OCI-LY7 (cell line): ENCODE measurements at places on chromosomes 7 and 10.

DNA sequence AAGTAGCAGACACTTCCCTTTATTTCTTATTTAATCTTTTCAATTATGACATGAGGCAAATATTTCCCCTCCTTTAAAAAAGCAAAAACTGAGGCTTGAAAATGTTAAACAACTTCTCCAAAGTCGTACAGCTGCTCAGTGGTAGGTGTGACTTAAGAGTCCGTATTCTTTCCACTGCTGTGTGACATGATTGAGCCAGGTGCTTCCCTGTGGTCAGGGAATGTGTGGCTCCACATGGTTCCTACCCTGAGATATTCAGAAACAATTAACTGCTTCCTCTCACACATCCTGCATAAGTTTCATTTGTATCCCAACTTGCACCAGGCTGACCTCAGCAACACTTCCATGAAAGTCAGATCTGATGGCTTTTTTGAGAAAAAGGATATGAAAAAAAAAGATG is 13.6 kb downstream of the OPALIN start:
- DNase-seq, result no peak

- no peak for DNase-seq
Observed at GRCh38 chr7:25320791-25321190, 92.5 kb upstream of the NPVF start.

- DNase-seq, result no peak
Observed at GRCh38 chr7:80403686-80404241, 108.1 kb downstream of the GNAT3 start.

GRCh38 chr10:2222631-2223030 is 485.3 kb upstream of the ADARB2 start:
- DNase-seq, result no peak

GRCh38 chr10:93921338-93921737 is 27.6 kb downstream of the SLC35G1 start:
- peak; percentile 47 for DNase-seq

DNA sequence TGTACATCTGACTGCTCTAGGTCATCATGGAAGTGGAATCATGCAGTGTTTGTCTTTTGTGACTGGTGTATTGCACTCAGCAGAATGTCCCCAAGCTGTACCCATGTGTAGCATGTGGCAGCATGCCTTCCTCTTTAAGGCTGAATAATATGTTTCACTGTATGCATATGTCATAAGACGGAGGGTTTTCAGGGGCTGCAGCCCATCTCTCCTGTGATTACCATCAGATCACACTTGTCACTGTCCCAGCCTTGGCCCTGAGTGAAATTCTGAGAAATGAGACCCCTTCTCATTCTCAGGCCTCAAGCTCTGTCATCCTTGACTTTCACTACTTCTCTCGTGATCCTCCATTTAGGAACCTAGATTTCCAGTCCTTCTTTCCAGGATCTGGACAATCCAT is 50.0 kb downstream of the CPXM2 start:
- DNase-seq, result no peak

- DNase-seq, result no peak
Observed at GRCh38 chr10:91415816-91416215, 5.7 kb downstream of the HECTD2 start.

GRCh38 chr7:38492010-38492409 is 139.2 kb downstream of the AMPH start:
- DNase-seq, result no peak

GRCh38 chr7:40796723-40797122 is 661.9 kb downstream of the SUGCT start:
- no peak for DNase-seq

GRCh38 chr7:117157241-117158209 is 165.3 kb downstream of the WNT2 start:
- no peak for DNase-seq

- DNase-seq, result no peak
Observed at GRCh38 chr10:48195803-48196202, 78.7 kb downstream of the FRMPD2 start.

- DNase-seq, result no peak
Observed at GRCh38 chr7:98234429-98235147, 17.4 kb downstream of the TECPR1 start.

- no peak for DNase-seq
Observed at GRCh38 chr7:134899729-134900128, 86.6 kb upstream of the AGBL3 start.

GRCh38 chr7:87234949-87235348 is 15.4 kb upstream of the TMEM243 start:
- no peak for DNase-seq

GRCh38 chr7:6271694-6272440 is 557 bp downstream of the CYTH3 start:
- DNase-seq, result peak; percentile 36

GRCh38 chr7:17405786-17406185 is 107.3 kb downstream of the AHR start:
- DNase-seq, result no peak

DNA sequence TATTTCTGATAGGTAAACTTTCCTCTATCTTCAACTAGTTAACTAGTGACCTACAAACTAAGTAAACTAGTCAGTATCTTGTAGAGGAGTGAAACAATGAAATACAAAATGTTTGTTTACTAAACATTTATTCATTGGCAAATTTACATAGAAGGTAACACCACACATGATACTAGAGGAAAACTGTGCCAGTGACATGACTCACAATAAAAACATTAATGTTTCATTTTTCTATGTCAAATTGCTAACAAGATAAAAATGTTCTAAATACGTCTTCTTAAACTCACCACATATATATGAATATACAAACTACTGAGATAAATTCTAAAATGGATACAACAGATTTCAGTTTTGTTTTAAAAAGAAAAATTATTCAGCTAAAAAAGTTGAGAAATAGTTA is 471.3 kb downstream of the PARD3 start:
- no peak for DNase-seq

- no peak for DNase-seq
Observed at GRCh38 chr10:29120216-29120615, 168.7 kb upstream of the LYZL1 start.

- no peak for DNase-seq
Observed at GRCh38 chr10:131010965-131011575, 300.5 kb downstream of the TCERG1L start.

- DNase-seq, result no peak
Observed at GRCh38 chr10:48575901-48576300, 29.0 kb downstream of the ARHGAP22 start.

DNA sequence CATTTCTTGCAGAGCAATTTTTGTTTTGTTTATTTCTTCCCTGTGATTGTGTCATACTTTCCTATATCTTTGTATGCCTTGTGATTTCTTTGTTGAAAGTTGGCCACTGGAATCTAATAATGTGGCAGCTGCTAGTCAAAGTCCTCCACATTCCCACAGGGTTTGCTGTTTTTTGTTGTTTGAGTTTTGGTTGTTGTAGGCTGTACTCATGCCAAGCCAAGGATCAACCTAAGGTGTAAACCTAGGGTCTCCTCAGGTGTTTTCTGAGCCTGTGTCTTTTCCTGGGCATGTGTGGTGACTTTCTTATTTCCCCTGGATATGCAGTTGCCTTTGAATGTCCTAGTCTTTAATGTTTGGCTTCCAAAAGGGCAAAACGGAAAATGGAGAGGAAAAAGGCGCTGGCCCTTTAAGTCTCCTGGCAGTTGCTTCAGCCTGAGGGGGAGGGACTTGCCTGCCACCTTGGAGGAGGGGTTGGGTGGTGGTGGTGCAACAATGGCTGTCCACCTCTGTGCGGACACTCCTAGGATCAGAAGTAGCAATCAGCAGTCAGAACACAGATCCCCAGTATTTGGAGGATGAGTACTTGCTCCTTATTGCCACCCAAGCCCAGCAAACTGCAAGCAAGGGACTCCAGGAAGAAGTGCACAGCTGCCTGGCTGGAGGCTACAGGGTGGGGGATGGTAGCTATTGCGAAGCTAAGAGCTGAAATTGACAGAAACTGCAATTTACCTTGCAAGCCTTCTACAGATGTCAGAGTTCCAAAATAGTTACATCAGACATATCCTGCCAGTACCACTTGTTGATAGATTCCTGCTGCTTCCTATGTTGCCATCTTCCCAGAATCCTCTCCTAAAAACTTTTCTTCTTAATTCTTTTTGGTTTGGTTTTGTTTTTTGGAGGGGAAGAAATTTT is 5.6 kb upstream of the ZNF518A start:
- DNase-seq, result peak; percentile 64

GRCh38 chr7:44259547-44260457 is 59.0 kb downstream of the YKT6 start:
- DNase-seq, result no peak

- no peak for DNase-seq
Observed at GRCh38 chr10:122251459-122252255, 19.4 kb upstream of the BTBD16 start.

- DNase-seq, result no peak
Observed at GRCh38 chr7:12729112-12729511, 41.7 kb downstream of the ARL4A start.

DNA sequence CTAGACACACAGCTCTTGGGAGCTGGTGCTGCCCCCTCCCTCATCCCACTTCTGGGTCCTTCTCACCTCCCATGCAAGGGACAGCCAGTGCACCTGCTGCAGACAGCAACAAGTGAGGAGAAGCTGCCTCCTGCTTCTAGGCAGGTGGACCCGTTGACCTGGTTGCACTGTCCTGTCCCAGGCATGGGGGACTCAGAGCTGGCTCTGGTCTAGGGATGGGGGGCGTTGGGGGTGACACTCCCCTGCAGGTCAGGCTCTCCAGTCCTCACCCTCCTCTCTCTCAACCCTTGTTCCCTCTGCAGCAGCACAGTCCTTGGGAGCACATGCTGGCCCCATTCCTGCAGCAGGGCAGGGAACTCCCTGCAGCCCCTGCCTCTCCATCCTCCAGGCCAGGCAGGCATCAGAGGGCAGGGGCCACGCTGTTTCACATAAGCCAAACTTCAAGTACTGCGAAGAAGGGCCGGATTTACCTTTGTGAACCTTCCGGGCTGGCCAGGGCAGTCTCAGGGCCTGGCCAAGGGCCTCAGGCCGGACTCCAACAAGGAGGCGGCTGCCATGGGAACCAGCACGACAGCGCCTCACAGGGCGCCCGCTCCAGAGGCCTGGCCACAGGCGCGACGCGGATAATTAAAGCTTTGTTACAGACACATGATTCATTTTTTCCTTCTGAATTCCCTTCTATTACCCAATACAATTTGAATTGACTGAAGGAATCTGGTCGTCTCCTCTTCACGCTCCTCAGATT is 48.5 kb downstream of the RASGEF1A start:
- no peak for DNase-seq

- DNase-seq, result no peak
Observed at GRCh38 chr7:136887317-136887716, 18.9 kb downstream of the CHRM2 start.

DNA sequence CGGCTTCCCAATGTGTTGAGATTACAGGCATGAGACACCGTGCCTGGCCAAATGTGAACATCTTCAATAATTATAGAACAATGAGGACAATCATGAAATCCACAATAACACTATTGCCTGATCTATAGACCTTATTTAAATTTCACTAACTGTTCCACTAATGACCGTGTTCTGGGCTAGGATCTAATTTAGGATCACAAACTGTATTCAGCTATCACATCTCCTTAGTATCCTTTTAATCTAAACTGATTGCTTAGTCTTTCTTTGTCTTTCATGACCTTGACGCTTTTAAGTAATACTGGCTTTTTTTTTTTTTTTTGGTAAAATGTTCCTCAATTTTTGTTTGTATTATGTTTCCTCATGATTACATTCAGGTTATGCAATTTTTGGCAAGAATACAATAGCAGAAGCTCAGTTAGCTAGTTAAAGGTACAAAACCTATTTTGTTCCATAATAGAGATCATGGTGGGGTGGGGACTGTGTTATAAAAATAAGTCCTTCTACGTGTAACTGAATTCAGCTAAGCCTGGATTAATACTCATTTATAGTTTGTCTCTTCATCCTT is 158.4 kb downstream of the AOAH start:
- DNase-seq, result no peak

DNA sequence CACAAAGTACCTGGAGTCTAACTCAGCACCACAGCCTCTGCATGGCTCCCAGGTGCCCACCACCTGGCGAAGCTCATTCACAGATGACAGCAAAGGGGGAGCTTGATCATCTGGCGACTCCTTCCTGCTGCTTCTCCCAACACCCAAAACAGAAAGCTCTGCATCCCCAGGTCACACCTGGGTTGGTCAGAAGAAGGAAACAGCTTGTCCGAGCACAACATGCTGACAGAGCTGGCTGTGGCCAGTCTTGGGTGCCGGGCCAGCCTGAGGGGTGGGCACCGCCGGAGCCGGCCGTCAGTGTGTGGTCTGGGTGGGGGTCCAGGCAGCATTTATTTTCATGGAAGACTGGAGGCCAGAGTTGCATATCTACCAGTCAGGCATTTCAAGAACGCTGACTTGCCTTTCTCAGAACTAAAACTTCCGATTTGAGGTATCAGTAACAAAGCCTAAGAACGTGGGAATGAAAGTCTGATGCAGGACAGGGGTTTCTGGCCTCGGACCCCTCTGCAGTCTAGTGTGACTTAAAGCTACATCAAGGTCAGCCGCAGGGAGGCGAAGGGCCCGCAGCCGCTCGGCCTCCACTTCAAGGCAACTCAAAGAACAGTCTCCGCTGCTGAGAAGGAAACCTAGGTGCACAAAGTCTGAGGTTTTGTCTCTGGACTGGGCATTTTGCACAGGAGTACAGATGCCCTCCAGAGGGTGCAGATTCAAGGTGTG is 109.6 kb downstream of the CYTH3 start:
- no peak for DNase-seq

- DNase-seq, result no peak
Observed at GRCh38 chr7:28258240-28258639, 77.6 kb upstream of the JAZF1 start.

- no peak for DNase-seq
Observed at GRCh38 chr7:157625973-157626742, 289.4 kb downstream of the DNAJB6 start.

- no peak for DNase-seq
Observed at GRCh38 chr7:92699966-92700514, 109.8 kb upstream of the FAM133B start.

GRCh38 chr7:135361788-135362187 is 128.2 kb downstream of the STRA8 start:
- no peak for DNase-seq

DNA sequence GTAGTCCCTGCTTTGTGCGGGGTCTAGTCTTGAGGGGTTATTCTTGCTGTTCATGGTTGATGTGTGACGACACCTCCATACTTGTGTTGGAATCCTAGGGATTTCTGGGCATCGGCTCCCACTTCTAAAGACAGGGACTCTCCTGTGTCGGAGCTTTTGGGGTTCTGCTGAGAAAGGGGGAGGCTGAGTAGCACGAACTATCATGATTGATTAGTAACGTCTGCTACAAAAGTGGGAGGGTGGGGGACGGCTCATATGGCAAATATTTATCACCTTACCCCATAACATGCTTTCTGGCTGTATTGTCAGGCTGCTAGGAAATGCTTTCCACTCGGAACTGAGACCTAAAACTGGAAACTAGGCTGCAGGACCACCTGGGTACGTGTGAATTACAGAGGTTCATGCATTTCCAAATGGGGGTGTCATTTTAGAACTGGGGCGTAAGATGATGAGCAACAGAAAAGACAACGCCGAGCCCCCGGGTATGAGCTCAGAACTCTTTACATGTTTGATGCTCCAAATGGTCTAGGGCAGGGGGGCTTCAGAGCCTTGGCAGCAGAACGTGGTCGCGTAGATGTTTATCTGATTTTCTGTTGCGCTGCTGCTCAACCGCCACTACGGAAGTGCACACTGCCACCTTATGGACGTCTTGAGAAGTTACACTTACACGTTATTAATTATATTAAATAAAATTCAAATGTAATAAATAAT is 15.1 kb upstream of the NME8 start:
- DNase-seq, result peak; percentile 38

- DNase-seq, result no peak
Observed at GRCh38 chr10:130959752-130960195, 351.7 kb downstream of the TCERG1L start.
